Hair follicular keratinocyte (primary cell): ENCODE measurements at places on chromosomes 6 and 20. TPM values are rescaled to one million over a fixed set of nuclear protein-coding genes. Genes with fewer than 3 reads are reported as not detected.

Gene TREM2
- total RNA-seq: 3.5 and 5.7 TPM in 2 replicates

Gene HLA-E
- total RNA-seq: 122 and 194 TPM in 2 replicates

Gene PLN
- not detected in 2 replicates for total RNA-seq

Gene C4B
- 1.2 and 2.4 TPM in 2 replicates for total RNA-seq

Gene WFDC9
- total RNA-seq: not detected in 2 replicates

Gene HLA-DMA
- total RNA-seq: 1.4 and 3.7 TPM in 2 replicates

Gene WFDC12
- 0.70 TPM in 1 of 2 replicates, not detected in the other for total RNA-seq

Gene SRMS
- 0.39 TPM in 1 of 2 replicates, not detected in the other for total RNA-seq

Gene ANGPT4
- total RNA-seq: not detected in 2 replicates

Gene EPB41L1
- total RNA-seq: 0.34 and 2.4 TPM in 2 replicates

Gene SLCO4A1
- 0.38 and 0.55 TPM in 2 replicates for total RNA-seq

Gene IRF4
- not detected in 2 replicates for total RNA-seq

Gene TBX18
- under 0.01 and 0.11 TPM in 2 replicates for total RNA-seq

Gene FAM162B
- 0.08 TPM in 1 of 2 replicates, not detected in the other for total RNA-seq

Gene STMN3
- total RNA-seq: 14.6 and 24.8 TPM in 2 replicates

Gene HDAC2
- total RNA-seq: 39.8 and 57.9 TPM in 2 replicates

Gene ADA
- 40.7 and 49.4 TPM in 2 replicates for total RNA-seq

Gene CGA
- total RNA-seq: not detected in 2 replicates

Gene LAMP5
- total RNA-seq: not detected in 2 replicates

Gene BANF2
- not detected in 2 replicates for total RNA-seq

Gene NELFE
- total RNA-seq: 129 and 171 TPM in 2 replicates

Gene SIRPB1
- total RNA-seq: 1.1 and 2.2 TPM in 2 replicates

Gene SCRT2
- total RNA-seq: not detected in 2 replicates

Gene GTPBP2
- 34.1 and 60.1 TPM in 2 replicates for total RNA-seq

Gene VEGFA
- total RNA-seq: 89.3 and 185 TPM in 2 replicates

Gene UBE2C
- 57.3 and 146 TPM in 2 replicates for total RNA-seq

Gene TNXB
- total RNA-seq: 0.23 and 0.30 TPM in 2 replicates

Gene PPP1R14C
- total RNA-seq: 38.1 and 58.3 TPM in 2 replicates

Gene PAK5
- total RNA-seq: not detected in 2 replicates
